ENCODE measurements at places on chromosomes 6 and 20.

GRCh38 chr6:110541701-110542309, 65.4 kb upstream of the SLC22A16 start:
- DNase-seq = no peak

GRCh38 chr6:25454136-25454535, 175.0 kb downstream of the CARMIL1 start:
- no peak for DNase-seq

- DNase-seq = no peak
These were observed 13.3 kb downstream of the FRK start for GRCh38 chr6:116047173-116047933.

GRCh38 chr6:7249391-7249790, 63.6 kb downstream of the SSR1 start:
- DNase-seq = no peak

DNA sequence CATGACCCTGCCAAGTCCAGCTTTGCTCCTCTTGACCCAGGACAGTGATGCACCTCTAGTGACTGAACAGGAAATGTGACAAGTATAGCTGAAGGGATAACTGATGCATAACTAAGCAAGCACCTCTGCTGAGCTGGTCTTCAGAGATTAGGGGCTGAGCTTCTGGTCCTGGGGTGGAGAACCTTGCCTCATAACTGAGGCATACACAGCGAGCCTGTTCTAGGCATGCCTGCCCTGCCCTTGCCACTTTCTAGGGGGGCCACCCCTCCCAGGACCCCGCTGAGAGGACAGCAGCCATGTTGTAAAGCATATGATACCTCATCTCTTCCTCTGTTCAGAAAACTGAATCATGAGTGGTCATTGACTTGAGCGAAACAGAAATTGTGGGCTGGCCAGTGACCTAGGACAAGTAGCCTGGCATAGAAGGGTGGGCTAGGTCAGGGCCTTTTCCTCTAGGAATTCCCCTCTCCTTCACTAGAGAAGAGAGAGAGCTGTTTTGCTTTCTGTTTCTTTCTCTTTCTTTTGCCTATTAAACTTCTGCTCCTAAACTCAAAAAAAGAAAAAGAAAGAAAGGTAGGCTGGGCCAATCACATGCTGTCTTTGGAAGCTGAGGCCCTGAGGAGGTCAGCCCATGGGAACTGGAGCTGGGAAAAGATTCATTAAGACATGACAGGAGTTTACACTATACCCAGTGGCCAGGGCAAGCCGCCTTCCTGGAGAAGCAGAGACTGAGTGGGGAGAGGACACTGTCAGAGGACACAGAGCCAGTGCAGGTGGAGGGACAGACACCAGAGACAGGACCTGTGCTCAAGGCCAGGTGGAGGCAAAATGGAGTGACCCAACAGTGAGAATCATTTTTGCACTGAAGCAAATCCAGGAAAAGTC, 23.1 kb downstream of the ALDH5A1 start:
- DNase-seq = no peak

GRCh38 chr6:156175971-156176421, 601.2 kb upstream of the ARID1B start:
- no peak for DNase-seq

Measured in T-helper 1 cell (primary cell).